Right kidney (tissue), 9 donors: ENCODE measurements at places on chromosomes 16 and 17.

- no peak for DNase-seq
Measured at GRCh38 chr17:12977008-12977751, 40.6 kb downstream of the ELAC2 start.

DNA sequence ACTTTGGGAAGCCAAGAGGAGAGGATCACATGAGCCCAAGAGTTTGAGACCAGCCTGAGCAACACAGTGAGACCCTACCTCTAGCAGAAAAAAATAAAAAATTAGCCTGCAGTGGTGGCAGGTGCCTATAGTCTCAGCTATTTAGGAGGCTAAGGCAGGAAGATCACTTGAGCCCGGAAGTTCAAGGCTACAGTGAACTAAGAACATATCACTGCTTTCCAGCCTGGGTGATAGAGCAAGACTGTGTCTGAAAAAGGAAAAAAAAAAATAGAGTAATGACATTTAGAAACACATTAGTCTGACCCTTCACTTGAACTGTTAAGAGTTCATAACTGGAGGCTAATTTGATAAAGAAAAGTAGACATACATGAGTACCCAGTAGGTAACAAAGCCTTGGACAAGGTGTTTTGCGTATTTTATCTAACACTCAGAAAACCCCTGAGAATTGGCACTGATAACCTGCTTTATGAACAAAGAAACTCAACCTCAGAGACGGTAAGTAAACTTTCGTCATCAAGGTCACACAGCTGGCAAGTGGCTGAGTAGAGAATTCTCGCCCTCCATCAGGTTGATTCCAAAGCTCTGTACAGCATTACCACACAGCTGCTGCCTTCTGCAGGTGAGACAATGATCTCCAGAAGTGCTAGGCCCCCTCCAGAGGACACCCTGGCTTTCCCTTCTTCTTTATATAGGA lies 101.1 kb downstream of the SMG6 start:
- DNase-seq, result no peak

GRCh38 chr16:724188-725040 lies 1.8 kb downstream of the CCDC78 start:
- no peak for DNase-seq

- DNase-seq, result no peak
Measured at GRCh38 chr16:25888868-25889267, 197.1 kb downstream of the HS3ST4 start.

DNA sequence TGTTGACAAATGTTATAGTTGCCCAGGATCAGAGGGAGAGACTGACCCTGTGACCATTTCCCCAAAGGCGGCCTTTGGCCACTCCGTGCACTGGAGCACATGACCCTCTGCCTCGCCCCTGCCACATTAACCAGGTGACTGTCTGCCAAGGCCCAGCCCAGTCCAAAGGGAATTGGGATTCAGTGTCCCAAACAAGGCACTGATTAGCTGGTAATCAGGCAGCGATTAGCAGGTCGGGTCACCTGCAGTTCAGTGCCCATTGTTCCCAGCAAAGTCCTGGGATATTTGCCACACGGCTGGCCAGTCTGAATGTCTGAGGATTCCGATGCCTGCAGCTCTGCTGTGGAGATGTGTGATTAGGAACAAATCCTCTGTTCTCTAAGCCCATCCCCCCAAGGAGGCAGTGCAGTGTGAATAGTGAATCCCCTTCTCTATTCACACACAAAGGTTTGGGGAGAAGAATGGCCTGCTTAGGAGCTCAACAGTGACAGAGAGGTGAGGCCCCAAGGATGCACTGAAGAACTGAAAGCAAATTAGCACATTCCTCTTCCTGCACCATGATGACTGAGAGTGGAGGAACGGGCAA lies 123.1 kb upstream of the MAF start:
- no peak for DNase-seq

GRCh38 chr17:31494259-31495021 lies 103.0 kb downstream of the RAB11FIP4 start:
- no peak for DNase-seq

DNA sequence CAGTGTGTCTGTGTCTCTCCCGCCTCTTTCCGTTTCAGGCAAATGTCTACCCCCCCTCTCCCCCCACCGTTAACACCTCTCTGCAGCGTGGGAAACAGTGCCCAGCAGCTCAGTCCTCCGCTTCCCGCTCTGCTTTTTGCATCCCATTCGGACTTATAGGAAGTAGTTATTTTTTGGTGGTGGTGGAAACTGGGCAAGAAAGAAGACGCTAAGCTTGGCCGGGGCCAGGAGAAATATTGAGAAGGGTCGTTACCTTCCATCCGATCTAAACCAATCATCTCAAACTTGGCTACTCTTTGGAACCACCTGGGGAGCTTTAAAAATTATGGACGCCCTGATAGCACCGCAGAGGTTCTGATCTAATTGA lies 499 bp upstream of the HLF start:
- no peak for DNase-seq

DNA sequence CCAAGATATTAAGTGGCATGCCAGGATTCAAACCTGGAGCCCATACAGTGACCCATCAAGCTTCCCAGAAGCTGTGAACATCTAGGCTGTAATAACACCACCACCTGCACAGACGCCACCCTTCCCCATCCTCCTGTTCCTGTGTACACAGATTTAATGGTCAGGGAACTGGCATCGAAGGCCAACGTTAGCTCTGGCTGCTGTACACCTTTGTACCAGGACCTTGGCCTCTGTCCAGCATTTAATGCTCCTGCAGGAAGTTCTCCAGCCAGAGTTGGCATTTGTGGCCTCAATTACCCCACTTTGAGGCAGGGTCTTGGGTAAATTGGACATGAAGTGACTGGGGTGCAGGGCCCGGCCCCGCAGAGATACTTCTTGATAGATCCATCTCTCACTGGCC lies 49.3 kb downstream of the SCNN1B start:
- DNase-seq, result no peak
